ENCODE measurements at places on chromosomes 7 and 10. TPM values are rescaled to one million over a fixed set of nuclear protein-coding genes. Genes with fewer than 3 reads are reported as not detected.
A peak's percentile ranks its signal among the peaks of the same experiment; 100 is the strongest.

GRCh38 chr10:44888886-44889285, 22.3 kb upstream of the TMEM72 start:
- H3K4me3 ChIP-seq = no peak overlapping the region
- H3K36me3 ChIP-seq = no peaks in the 10 kb centered on the region
- H3K27me3 ChIP-seq = no peaks in the 10 kb centered on the region
- DNase-seq = peak; percentile 6
- no peaks in the 10 kb centered on the region for H3K4me1 ChIP-seq
- no peak overlapping the region for H3K27ac ChIP-seq

- no peaks in the 10 kb centered on the region for H3K36me3 ChIP-seq
- H3K4me3 ChIP-seq = no peak overlapping the region
- no peak for DNase-seq
- no peak overlapping the region for H3K27ac ChIP-seq
Measured at GRCh38 chr10:92407305-92408016, 116.5 kb downstream of the MARCHF5 start.

DNA sequence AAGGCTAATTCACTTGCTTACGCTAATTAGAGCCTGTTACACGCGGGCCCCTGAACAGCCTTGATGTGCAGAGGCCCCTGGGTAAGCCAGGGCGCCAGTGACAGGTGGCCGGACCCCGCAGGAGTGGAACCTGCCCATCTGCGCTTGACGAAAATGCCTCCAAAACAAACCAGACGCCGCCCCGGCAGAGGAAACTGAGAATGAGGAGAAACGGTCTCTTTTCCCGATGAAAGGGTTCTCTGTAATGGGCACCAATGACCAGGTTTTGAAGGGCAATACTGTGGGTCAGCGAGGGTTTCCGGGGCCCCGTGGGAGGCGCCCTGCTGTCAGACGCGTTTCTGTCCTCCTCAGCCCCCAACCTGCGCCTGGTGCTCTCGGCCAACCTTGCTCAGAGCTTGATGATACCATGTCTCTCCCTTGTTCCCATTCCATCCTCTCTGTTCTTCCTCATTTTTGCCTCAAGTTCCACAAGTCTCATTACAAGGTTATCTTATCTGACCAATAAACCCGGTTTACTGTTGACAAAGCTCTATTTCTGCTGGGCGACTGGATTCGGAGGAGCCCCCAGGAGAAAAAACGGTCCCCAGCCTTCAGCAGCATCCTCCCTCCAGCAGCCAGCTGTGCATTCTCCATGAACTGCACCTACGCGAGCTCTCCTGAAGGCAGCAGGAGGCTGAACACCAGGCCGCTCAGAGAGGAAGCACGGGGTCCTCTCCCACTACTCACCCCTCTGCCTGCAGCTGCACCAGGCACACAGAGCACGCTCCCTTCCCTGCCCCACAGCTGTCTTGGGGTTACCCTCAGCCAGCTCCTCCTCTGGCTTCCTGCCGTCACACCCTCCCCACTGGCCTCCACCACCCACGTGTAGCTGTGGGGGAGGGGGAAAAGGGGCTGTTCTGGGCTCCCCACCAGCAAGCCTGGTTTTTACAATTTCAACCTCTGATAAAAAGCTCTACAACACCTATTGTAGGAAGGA, 202.0 kb downstream of the MAD1L1 start:
- no peaks in the 10 kb centered on the region for H3K4me1 ChIP-seq
- H3K4me3 ChIP-seq = no peak overlapping the region
- H3K27ac ChIP-seq = no peak overlapping the region
- no peaks in the 10 kb centered on the region for H3K27me3 ChIP-seq
- H3K36me3 ChIP-seq = peaks cover 10% of the 10 kb centered on the region
- no peak for DNase-seq

DNA sequence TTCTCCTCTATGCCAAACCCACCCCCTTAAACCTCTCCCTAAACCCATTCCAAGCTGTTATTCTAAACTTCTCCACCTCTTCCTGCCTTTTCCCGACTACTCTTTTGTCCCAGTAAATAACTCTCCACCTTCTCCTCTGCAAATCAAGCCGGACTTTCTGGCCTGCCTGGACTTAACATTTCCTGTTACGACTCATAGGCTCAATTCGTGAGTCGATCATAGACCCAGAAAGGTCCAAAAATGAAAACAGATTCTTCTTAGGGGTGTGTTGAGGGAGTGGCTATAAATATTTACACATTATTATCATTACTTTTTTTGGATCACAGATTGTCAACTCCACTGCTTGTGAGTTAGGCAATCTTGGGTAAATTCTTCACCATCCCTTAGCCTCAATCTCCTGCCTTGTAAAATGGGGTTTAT, 59.0 kb upstream of the HABP2 start:
- H3K27me3 ChIP-seq = peaks cover 10% of the 10 kb centered on the region
- no peaks in the 10 kb centered on the region for H3K36me3 ChIP-seq
- DNase-seq = no peak
- no peaks in the 10 kb centered on the region for H3K4me1 ChIP-seq

Gene CYP2C19
- total RNA-seq = 0.22 TPM

Gene IQCE
- 15.4 TPM for total RNA-seq

Gene NODAL
- total RNA-seq = 19.2 TPM
